ENCODE measurements at places on chromosomes 2 and 18.

- DNase-seq: no peak
Measured at GRCh38 chr2:156666130-156666785, 230.1 kb downstream of the GPD2 start.

- no peak for DNase-seq
Measured at GRCh38 chr18:66571845-66572244, 32.0 kb downstream of the CDH19 start.

- no peak for DNase-seq
Measured at GRCh38 chr2:37782721-37783371, 111.4 kb upstream of the CDC42EP3 start.

- no peak for DNase-seq
Measured at GRCh38 chr2:133497270-133497893, 70.9 kb downstream of the NCKAP5 start.

DNA sequence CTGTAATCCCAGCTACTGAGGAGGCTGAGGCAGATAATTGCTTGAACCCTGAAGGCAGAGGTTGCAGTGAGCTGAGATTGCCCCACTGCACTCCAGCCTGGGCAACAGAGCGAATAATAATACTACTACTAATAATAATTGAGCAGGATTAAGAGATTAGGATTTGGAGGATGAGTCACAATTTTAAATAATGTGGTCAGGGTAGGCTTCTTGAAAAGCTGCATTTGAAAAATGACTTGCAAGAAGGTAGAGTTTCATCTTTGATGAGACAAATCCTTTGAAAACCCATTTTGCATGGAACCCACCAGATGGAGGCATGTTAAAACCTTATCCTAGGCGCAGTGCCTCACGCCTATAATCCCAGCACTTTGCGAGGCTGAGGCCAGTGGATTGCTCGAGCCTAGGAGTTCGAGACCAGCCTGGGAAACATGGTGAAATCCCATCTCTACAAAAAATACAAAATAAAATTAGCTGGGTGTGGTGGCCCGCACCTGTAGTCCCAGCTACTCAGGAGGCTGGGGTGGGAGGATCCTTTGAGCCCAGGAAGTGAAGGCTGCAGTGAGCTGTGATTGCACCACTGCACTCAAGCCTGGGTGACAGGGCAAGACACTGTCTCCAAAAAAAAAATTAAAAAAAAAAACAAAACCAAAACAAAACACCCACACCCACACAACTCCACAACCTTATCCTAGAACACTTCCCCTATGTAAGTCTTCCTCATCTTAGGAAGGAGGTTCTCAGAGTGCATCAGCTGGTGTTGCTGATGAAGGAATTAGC is 3.3 kb upstream of the ATP8B1 start:
- peak; percentile 71 for DNase-seq

DNA sequence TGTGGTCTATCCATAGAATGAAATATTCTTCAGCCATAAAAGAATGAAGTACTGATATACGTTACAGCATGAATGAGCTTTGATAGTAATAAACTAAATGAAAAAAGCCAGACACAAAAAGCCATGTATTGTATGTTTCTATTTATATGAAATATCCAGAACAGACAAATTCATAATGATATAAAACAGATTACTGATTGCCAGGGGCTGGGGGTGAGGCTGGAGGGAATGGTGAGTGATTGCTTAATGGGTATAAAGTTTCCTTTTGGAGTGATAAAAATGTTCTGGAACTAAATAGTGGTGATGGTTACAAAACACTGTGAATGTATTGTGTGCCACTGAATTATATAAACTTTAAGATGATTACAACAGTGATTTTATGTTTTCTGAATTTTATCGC is 200.5 kb downstream of the MC4R start:
- no peak for DNase-seq

GRCh38 chr18:79404567-79404910 is 8.8 kb downstream of the NFATC1 start:
- no peak for DNase-seq

DNA sequence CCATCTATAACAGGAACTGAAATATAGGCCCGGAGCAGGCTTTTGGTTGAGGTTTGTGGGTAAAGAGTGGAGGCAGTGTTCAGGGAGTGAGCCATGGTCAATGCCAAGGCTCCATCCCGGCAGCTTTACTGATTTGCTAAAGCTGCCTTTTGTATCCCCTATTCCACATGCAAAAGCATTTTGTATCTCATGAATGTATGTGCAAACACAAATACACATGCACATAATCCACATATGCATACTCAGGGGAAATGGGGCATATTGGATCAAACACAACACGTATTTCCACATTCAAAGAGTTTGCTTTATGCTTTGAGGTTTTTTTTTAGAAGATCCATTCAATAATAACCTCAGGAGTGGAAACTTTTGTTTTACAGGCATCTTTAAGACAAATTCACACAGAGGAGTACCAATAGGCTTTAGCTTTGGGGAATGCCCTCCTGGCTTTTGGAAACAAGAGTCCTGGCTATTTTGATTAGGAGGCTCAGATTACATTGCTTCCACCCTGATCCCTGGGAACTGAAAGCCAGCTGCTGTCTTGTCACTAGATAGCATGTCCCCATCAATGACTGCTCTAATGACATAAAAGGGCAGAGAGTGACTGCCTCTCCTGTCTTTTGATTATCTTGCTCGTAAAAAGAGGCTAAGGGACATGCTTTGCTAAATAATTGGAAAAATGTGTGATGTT is 263.2 kb downstream of the EN1 start:
- no peak for DNase-seq

DNA sequence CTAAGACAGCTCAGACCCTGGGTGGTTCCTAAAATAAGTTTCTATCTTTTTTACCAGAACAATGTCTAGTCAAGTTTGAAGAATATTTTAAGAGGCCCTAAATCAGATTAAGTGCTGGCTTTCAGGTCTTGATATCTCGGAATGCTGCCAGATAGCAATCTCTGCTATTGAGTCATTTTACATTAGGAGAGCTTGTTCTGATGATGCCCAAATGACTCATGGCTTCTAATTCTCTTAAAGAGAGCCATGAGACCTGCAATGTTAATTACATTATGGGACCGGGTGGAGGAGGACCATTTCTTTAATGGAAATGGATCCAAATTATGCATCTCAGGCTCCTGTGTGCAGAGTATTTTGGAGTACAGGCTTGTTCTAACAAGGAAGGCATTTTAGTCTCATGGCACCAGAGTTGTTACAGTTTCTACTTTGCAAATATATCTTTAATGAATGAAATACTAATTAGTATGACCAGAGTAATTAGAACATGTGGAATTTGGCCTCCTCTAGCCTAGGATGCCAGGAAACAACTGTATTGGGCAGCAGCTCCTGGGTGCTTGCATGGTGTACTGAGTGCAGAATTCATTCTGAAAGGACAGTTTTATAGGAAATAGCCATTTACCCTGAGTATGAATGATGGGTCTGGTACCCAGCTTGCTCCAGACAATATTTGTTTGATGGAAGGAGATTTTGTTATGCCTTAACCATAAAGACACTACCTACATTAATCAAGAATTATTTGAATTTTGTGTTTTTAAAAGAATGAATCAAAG is 94.0 kb upstream of the SULT1C3 start:
- DNase-seq: no peak

GRCh38 chr2:241142063-241142462 is 7.2 kb downstream of the PASK start:
- no peak for DNase-seq
